NCI-H1092 treated with DMSO at 0.1 percent for 48 hours (cell line): ENCODE measurements at places on chromosomes 13 and 19.

DNA sequence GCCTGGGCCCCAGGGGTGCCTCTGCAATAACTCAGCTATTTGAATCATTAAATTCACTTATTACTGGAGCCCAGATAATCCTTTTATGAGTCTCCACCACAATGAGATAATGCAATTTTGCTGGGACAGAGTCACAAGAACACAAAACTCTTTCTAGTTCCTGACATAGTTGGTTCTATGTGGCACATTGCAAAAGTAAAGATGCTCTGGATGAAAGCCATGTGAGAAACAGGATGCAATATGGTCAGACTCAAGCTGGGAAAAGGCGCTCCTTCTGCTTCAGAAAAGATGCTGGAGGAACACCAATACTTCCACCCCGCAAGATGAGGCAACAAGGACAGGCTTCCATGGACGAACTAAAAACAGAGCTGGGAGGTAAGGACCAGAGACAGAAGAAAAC lies 5.7 kb downstream of the ANKRD27 start:
- DNase-seq: no peak

GRCh38 chr13:106565127-106565775 lies 2.7 kb downstream of the ARGLU1 start:
- no peak for DNase-seq

- DNase-seq: no peak
Observed at GRCh38 chr13:23069566-23069965, 111.2 kb upstream of the SGCG start.

DNA sequence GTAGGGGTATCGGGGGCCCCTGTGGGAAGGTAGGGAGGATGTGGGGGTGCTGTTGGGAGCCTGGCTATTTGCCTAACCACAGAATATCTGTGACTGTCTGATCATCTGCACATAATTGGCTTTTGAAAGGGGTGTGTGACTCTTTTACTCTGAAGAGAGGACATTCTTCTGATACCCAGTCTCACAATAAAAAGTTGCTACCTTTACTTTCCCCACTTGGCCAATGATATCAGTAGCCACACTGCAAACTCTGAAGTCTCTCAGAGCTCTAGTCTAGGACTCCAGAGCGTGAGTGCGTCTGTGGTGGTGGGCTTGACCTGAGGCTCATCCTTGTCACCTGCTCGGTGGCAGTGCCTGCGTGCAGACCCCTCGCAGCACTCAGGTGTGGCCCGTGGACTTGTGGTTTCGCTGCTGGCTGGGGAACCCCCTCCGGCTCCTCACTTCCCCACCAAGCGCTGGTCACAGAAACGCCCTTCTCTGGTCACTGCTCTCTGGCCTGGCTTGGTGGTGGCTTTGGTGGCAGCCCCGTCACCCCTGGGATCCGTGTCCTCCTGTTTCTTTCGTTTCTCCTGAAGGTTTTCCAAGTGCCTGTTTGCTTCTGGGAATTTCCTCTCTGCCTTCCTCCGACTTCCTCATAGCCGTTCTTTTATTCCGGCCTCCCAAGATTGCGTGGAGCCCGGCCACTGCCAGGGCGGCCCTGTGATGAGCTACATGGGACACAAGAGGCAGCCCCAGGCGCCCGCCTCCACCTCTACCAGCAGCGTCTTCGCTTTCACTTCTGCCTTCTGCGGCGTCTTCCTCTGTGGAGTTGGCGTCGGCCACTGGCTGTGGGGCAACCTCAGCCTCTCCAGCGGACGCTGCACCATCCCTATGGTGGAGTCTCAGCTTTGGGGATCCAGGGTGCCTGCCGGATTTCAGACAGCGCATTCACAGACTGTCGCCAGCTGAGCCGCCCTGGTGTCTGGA lies 78.0 kb downstream of the ATP11A start:
- DNase-seq: no peak

DNA sequence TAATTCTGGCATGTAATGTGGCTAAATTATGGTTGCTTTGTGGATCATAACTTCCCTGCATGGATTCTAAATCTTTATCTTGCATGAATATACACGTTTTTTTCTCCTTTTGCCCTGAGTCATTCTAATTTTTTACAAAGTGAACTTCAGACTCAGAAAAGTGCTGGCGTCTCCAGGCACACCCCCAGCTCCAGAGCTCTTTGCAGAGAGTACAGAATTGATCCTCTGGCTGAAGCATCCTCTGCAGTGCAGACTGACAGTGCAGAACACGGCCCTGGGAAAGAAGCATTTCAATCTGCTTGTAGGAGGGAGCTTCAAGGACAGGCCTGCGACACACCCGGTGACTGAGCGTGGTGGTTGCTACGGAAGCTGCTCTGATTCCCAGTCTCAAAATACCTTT lies 228.1 kb downstream of the FGF9 start:
- no peak for DNase-seq

DNA sequence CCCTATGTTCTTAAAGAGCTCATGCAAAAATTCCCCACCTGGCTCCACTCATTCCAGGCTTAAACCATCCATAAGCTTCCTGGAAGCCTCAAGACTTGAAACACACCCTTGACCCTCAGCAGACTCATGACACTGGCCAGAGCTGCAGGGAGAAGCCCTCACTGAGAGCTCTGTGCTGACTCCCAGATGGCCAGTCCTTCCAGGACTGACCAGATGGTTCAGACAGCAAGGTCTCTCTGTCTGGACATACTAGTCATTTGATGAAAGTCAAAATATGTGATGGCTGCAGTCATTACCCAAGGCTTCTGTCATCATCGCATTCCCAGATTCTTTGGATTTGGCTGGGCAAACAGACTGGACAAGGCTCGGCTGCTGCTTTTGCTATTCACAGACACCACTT lies 397.4 kb downstream of the FOXO1 start:
- DNase-seq: no peak

DNA sequence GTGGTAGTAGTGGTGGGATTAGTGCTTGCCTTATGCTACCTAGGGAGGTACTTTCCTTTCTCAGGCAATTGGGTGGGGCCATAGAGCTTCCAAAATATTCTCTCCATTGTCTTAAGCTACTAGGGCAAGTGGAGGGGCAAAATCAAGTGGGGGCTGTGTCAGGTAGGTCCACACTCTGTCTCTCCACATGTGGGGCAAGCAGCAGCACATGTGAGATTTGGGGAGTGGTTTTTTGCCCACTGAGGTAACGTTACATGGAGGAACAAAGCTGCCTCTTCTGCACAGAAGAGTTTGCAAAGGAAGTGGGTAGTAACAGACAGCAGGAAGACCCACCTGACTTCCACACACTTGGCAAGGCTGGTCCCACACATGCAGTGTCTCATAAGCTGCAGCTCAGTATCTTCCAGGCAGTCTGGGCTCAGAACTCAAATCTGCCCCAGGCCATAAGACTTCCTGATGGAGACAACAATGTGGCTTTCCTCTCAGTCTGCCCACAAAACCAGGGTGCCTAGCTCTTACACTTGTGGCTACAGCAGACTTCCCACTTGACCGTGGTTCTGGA lies 1581.5 kb upstream of the PCDH20 start:
- DNase-seq: no peak

- DNase-seq: no peak
Observed at GRCh38 chr19:3243819-3244700, 19.6 kb downstream of the CELF5 start.

- DNase-seq: no peak
Observed at GRCh38 chr19:39401549-39402345, 4.9 kb upstream of the ZFP36 start.

GRCh38 chr19:58088521-58089052 lies 9.4 kb downstream of the ZSCAN18 start:
- no peak for DNase-seq

DNA sequence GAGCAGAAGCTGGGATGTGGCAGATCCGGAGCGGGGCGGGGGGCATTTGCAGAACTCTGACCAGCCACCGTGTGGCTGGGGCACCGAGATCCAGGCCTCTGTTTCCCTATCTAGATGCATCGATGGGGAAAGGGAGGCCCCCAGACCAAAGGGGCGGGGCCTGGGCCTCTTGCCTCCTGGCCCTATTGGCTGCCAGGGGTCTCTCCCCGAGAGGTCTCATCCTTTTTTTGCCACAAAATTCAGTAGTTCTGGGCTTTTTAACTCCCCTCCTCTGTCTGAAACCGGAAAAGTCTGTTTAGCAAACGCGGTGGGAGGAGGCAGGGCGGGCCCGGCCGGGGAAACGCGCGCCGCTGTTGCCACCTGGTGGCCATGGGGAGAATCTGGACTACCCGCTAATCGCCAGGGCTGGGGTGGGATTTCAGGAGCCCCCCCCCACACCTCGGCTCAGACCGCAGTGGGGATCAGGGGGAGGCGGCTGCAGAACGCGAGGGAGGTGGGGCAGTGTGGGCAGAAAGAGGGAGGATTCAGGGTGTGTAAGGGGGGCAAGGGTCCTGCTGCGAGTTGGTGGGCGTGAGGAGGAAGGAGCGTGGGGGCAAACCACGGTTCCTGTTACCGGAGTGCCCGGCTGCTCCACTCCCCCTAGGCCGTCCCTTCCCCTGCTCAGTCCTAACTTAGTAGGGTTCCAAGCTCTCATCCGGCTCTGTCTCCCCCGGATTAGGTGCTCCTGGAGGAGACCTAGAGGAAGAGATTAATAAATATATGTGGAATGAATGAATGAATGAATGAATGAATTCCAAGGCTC lies 28.3 kb downstream of the IL12RB1 start:
- peak; percentile 56 for DNase-seq

DNA sequence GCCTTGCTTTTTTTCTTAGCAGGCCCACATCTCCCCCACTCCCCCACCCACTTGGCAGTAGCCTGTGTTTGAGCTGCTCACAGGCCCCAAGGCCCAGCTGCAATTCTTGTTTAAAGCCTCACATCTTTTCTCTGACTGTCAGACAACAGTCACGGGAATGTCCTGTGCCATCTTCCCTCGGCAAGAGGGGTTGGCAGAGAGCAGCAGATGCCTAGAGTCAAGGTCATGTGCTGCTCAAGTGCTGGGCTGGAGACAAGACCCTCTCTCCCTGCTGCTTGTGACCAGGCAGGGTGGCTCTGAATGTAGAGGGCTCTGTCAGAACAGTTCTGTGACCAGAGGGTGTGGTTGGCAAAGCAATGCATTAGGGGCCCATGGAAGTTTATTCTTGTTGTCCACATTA lies 47.4 kb downstream of the BBC3 start:
- DNase-seq: no peak

DNA sequence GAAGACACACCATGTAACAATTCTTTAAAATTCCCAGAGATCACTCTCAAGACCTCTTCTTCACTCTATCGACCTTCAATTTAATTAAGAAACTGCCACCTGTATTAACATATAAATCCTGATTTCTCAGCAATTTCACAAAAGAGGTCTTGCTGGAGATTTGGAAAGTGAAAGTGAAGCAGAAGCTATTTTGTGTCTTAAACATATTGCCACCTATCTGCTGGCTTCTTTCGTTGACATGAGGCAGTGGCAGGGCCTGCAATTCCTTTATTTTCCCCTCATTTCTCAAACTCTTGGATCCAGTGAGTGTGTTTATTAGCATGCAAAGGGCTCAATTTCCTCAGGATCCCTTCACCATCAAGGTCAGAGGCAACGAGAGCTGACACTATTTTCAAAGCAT lies 780.2 kb upstream of the SLITRK1 start:
- DNase-seq: no peak

- DNase-seq: no peak
Observed at GRCh38 chr13:78586706-78587105, 16.6 kb downstream of the POU4F1 start.

DNA sequence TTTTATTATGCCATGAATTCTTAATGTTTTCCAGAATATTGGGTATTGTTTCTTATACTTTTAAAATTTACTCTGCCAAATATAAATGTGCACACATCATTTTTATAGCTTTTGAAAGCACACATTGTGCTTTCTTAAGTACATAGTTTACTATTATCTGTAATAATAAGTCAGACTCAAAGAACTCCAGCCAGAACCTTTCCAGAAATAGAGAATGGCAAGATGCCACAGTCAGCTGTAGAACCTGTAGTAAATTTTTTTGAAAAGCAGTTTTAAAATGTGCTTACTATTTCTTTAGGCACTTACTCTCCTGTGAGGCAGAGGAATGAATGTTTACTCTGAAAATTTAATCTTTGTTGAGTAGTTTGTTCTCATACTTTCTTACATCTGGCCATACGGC lies 1287.1 kb downstream of the PCDH9 start:
- peak; percentile 34 for DNase-seq

DNA sequence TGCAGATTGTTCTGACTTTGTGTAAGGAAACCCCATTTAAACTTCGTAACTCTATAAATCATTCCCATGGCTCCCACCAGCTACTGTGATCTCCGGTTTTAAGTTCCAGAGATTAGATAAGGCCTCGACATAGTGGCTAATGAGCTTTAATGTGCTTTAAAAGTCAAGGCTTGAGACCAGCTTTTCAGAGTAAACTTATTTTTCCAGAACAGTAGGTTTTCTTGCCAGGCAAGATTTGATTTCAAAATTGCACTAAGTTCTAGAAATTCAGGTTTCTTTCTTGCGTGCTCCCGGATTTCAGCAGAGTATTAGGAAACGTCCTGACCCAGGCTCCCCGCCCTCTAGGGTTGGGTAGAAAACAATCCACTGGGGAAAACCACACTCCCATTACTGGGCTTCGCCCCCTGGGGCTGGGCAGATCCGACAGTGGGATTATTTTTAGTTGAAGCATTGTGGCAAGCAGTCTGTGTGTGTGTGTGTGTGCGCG lies 43.3 kb downstream of the CRYL1 start:
- DNase-seq: no peak

GRCh38 chr19:31448221-31448657 lies 99.0 kb upstream of the TSHZ3 start:
- DNase-seq: no peak

DNA sequence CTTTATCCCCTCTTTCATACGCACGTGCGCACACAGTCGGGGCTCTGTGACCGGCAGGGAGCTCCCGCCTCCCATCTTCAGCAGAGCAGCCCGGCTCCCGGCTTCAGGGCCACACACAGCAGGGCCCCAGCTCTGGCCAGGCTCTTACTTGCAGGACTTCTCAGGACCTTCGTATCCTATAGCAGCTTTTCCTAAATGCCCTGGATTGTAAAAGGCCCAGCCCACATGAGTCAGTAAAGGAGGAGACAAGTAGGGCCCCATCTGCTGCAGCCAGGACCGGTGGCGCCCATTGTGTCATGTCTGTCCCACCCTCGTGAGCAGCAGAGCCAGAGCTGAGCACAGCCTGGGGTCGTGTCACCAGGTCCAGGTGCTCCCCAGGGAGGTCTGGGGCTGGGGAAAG lies 107.6 kb upstream of the VSTM2B start:
- DNase-seq: no peak

GRCh38 chr13:110186231-110186855 lies 120.6 kb downstream of the COL4A1 start:
- DNase-seq: no peak

DNA sequence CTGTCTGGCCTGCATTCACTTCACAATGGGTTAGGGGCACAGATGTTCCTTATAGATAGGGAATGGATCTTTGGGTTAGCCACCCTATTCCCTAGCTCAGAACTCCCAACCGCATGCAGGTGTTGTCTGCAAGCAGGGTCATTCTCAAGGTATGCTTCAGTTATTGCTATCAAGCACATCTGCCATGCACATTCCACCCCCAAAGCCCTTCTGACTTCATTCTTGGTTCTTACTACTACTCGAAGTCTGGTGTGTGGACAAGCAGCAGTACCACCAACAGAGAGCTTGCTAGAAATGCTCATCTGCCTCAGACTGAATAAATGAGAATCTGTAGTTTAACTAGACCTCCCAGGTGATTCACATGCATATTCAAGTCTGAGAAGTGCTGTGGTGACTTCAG lies 31.3 kb downstream of the SERPINE3 start:
- DNase-seq: no peak

GRCh38 chr13:37481885-37482227 lies 116.7 kb downstream of the POSTN start:
- no peak for DNase-seq
